ENCODE measurements at places on chromosomes 12 and 14.

- no peak for DNase-seq
Observed at GRCh38 chr12:57124261-57124877, 3.9 kb upstream of the LRP1 start.

- no peak for DNase-seq
Observed at GRCh38 chr12:21571046-21571445, 33.6 kb downstream of the GYS2 start.

GRCh38 chr12:53340398-53340797 lies 4.2 kb upstream of the SP7 start:
- no peak for DNase-seq

- no peak for DNase-seq
Observed at GRCh38 chr12:89087149-89087825, 265.0 kb downstream of the DUSP6 start.

DNA sequence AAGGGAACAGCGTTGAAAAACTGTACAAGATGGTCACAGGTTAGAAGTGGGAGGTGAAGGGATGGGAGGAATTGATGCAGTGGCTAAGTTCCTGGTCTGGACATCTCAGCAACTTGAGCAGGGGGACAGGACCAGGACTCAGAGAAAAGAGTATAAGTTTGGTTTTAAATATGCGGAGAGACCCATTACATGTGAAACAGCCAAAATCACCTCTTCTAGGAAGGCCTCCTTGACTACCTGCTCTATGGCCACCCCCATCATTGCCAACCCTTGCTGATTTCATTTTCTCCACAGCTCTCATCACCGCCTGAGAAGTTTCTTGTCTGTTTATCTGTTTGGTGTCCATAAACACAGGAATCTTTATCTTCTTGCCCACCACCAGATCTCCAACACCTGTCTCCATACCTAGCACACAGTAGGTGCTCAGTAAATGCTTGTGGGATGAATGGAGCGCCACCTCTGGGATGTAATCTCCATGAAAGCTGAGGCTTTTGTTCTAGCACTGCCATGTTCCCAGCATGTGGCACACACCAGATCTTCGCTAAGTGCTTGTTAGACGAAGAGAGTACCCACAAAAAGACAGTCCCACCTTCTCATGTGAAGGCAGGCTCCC lies 11.2 kb upstream of the PHETA1 start:
- DNase-seq, result no peak

DNA sequence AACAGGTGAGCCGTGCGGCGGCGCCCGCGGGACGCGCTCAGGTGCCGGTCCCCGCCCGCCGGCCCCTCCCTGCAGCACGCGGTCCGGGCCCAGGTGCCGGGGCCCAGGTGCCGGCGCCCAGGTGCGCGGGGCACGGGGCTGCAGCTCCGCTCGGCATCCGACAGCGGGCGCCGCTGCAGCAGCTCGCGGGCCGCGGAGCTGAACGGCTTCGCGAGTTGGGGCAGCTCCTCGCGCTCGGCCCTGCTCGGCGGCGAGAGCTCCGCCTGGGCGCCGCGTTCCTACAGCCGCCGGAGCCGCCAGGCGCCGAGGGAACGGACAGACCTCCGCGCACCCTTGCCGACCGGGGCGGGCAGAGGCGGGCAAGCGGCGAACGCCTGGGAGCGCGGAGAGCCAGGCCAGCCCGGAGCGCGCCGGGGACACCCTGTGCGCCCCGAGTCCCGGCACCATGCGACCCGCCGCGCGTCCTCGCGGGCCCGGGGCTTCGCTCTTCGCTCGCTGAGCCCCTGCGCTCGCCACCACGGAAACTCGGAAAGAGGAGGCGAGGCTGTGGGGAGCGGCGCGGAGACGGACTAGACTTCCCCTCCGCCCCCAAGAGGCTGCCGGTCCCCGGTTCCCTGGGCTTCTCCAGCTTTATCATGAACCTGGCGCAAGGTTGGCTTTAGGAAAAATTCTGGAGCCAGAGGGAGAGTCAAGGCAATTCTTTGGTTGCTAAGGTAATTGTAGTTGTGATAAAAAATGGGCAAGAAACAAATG lies at the start of gene RGS6:
TSS of gene RGS6 (plus strand) at position 201 of the 753 bp plus-strand sequence.
- DNase-seq, result no peak

- peak; percentile 51 for DNase-seq
Observed at GRCh38 chr14:20690848-20691640, 2.5 kb downstream of the ANG start.

- no peak for DNase-seq
Observed at GRCh38 chr14:20383636-20384035, 29.7 kb downstream of the TEP1 start.

DNA sequence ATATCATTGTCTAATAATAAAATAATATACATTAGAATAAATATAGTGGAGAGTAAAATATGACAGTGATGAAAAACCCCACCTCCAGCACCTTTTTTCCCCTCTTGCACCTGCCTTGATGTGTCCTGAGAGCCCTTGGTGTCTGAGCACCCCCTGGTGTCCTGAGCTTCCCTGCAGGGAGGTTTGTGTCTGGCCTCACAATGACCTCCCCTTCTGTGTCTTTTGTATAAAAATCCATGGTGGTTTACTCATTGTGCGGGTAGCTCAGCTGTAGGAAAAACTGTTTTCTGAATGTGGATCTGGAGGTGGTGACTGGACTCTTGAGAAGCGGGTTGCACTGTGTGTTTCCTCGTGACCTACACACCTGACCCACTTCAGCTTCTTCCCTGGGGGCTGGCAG lies 636.9 kb downstream of the TMEM121 start:
- DNase-seq, result no peak

Measured in right renal cortex interstitium (tissue), 3 donors.